ENCODE measurements at places on chromosomes 16 and 17. TPM values are rescaled to one million over a fixed set of nuclear protein-coding genes. Genes with fewer than 3 reads are reported as not detected.

The CCL23 gene
- total RNA-seq: not detected

- H3K27me3 ChIP-seq: no peaks in the 10 kb centered on the region
- H3K4me3 ChIP-seq: no peak overlapping the region
- DNase-seq: no peak
- H3K4me1 ChIP-seq: peaks cover 36% of the 10 kb centered on the region
These were observed 134.2 kb downstream of the PRKCA start for GRCh38 chr17:66436631-66437030.

The PDILT gene
- not detected for total RNA-seq

The SLC38A8 gene
- not detected for total RNA-seq

The ATP2C2 gene
- total RNA-seq: not detected

The COG4 gene
- total RNA-seq: 37.6 TPM

The CALB2 gene
- not detected for total RNA-seq

DNA sequence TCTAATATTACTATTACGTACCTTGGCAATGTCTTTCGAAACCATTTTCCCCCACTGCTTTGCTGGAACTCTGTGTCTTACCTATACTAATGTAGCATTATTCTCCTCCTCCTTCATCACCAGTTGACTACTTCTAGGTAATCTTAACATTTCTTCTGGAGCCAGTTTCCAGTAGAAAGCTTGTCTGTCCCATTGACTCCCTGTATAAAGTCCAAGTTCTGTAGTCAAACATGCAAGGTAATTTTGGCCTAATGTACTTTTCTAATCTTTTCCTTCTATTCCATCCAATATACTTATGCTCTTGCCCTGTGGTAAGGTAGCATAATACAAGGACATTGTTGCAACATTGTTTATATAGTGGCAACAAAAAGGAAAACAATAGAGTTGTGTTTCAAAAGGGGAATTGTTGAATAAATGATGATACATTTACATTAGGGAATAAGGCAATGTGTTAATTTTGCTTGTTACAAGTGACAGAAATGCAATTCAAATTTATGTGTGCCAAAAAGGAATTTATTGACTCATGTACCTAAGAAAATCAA, 27.9 kb downstream of the OMG start:
- no peak overlapping the region for H3K4me3 ChIP-seq
- DNase-seq: no peak
- H3K36me3 ChIP-seq: peaks cover 5% of the 10 kb centered on the region
- H3K4me1 ChIP-seq: no peaks in the 10 kb centered on the region
- no peaks in the 10 kb centered on the region for H3K27me3 ChIP-seq

GRCh38 chr17:74872313-74873036, at the start of gene FDXR:
FDXR (minus strand) TSS chr17:74872994; CDS start chr17:74872944, 50 bp downstream.
- no peak for DNase-seq
- peaks cover 22% of the 10 kb centered on the region for H3K4me1 ChIP-seq
- H3K36me3 ChIP-seq: no peaks in the 10 kb centered on the region
- peak within 1 kb of the TSS; percentile 98 for H3K27ac ChIP-seq

DNA sequence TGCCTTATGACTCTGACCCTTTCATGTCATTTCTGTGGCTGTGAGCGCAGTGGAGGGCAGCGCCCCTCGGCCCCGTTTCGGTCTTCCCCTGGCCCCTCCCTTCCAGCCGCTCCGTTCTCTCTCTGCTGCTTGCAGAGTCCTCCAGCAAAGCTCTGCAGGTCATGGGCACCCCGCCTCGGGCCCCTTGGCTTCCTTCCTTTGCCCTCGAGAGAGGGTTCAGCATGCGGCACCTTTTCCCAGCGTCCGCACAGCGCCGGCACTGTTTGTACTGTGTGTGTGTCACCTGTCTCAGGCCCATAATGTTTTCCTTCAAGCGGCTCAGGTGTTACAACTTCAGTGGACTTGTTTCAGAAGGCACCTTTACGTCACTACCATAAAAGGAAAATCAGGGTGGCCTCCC, 98.5 kb downstream of the RAP1GAP2 start:
- DNase-seq: no peak
- H3K4me1 ChIP-seq: peaks cover 7% of the 10 kb centered on the region
- no peaks in the 10 kb centered on the region for H3K36me3 ChIP-seq
- no peak overlapping the region for H3K27ac ChIP-seq
- no peak overlapping the region for H3K4me3 ChIP-seq
- H3K27me3 ChIP-seq: no peaks in the 10 kb centered on the region
